M059J (cell line): ENCODE measurements at places on chromosomes 7 and 10.

- DNase-seq: peak; percentile 50
Measured at GRCh38 chr7:12481722-12482121, 78.1 kb upstream of the VWDE start.

- no peak for DNase-seq
Measured at GRCh38 chr10:28857164-28857563, 179.8 kb downstream of the BAMBI start.

- no peak for DNase-seq
Measured at GRCh38 chr10:13453896-13454295, 74.9 kb downstream of the BEND7 start.

- DNase-seq: no peak
Measured at GRCh38 chr10:74342991-74343390, 192.0 kb downstream of the ADK start.

DNA sequence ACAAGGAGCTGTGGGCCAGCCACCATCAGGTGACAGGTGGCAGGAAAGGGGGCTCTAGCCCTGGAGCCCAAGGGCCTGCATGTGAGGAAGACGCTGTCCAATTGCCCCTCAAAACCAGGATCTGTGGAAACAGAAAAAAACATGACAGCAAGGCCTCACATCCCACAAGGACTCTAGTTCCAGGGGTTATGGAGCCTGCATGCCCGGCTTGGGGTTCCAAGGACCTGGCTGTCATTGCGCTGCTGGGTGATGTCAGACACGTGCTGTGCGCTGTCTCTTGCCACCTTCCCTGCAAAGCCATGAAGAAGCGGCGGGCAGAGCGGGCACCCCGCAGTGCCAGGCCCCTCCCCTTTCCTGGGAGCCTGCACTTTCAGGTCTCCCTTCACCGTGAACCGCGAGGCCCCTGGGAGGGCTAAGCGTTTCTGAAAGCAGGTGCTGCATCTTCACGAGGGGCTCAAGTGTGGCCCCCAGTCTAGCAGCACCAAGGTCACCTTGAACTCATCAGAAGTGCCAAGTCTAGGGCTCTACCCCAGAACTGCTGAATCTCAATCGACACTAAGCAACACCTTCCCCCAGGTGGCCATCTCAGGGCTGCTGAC, 15.1 kb upstream of the CRYGN start:
- no peak for DNase-seq

DNA sequence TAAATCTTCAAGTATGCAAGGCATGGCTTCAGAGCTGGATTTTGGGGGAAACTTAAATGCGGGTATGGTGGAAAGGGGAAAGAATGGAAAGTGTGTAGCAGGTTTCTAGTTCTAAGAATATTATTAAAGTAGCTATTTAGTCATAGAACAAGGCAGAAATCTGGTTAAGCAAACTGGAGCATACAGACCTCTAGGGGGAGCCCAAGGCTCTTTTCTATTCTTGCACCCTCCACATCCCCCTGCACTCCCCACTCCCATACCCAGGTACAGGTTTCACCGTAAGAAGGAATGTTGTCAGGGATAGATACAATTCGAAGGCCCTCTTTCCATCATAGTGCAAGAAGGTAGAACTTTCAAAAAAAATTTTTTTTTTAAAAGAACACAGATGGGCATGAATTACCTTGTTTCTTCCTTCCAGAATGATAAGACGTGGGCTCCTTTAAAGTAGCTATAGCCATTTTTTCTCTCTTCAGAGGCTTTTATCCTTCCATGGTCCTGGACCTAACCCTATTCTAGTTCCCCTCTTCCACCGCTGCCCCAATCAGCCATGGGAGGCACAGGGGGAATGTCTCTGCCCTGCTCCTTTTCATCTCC, 41.5 kb upstream of the SMIM30 start:
- DNase-seq: peak; percentile 43

GRCh38 chr10:23157239-23157681, 34.9 kb upstream of the PTF1A start:
- DNase-seq: no peak

DNA sequence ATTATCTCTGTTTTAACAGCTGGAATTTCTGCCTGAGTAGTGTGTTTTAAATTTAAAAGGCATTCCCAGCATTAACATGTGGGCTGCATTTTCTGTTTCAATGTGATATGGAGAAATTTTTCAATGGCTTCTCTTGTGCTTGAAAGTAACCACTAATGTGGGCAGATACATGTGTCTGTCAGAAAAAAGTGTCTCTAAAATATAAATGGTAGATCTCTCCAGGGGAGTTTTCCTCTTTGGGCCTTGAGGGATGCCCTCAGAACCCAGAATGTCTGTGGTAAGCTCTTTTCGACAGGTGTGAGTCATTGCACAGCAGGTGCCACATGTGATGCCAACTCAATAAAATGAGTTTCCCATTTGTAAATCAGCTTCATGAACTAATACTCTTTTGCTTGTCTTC, 221.1 kb downstream of the SEMA3E start:
- DNase-seq: no peak

DNA sequence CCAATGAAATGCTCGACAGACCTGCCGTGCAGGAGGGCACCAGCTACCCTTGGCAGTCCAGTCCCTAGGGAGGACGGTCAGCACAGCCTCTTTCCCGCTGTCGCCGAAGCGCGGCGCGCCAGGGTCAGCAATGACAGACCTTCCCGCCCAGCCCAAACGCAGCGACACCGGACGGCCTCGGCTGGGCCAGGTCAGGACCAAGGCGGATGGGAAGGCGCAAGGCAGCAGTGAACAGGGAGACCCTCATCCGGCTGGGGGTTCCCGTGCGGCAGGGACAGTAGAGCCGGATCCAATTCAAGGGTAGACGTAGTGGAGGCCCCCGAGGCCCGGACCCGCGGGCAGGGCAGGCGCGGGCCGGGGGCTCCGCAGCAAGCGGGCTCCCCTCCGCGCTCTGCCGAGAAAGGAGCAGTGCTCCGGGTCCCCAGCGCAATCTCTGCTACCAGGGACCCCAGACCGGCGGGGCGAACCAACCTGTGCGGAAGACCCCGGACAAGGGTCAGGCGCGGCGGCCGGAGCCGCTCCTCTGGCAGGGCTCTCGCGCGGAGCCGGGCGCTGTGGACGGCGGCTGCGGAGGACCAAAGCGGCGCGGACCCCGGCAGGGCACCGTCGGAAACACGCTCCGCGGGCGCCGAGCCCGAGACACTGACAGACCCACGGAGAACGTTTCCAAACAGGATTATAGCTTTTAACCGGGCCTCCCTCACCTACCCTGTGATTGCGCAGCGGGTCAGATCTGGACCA, at the start of gene SEC31B:
TSS of gene SEC31B (minus strand) at position 551 of the 741 bp plus-strand sequence. CDS start 2,909 bp downstream, outside the sequence.
- DNase-seq: peak; percentile 38

GRCh38 chr7:29297194-29297890, 102.8 kb downstream of the CHN2 start:
- peak; percentile 22 for DNase-seq

- DNase-seq: no peak
Measured at GRCh38 chr7:1916601-1916970, 246.5 kb downstream of the ELFN1 start.

DNA sequence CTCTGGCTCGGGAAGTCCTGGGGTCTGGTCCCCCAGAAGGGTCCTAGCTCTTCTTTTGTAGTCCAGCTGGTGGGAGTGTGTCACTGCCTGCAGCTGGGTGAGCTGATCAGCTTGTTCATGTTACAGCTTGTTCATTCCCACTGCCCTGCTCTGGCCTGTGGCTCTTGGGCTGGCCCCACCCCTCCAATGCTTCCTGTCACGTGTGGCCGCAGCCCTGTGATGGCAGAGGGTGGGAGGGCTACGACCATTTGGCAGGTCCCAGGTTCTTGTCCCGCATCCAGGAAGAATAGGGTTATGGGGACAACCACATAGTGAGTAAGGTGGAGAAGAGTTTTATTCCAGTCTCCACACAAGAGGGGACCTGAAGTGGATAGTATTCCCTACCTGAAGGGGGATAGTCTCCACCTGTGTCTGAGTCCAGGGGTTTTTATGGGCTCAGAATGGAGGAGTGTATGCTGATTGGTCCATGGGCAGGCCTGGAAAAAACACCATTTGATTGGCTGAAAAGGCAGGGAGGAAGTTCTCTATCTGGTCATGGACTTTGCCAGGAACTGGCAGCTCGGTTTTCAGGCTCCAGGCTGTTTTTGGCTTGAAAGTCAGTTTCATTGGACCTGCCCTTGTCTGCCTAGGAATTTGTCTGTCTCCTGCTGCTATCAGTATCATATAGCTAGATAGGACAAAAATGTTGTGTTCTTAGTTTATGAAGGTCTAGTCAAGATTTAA, 13.1 kb downstream of the SDHAF3 start:
- DNase-seq: no peak

GRCh38 chr7:157150882-157151281, 12.2 kb downstream of the UBE3C start:
- DNase-seq: no peak
